Stimulated activated CD8-positive, alpha-beta memory T cell treated with anti-CD3 and anti-CD28 coated beads, Interleukin-15, amount 100 ng/mL, for 1 hour (primary cell): ENCODE measurements at places on chromosomes 2 and 18.

GRCh38 chr2:241984271-241984655, 114.7 kb downstream of the RTP5 start:
- no peak for DNase-seq

- DNase-seq: no peak
Measured at GRCh38 chr2:120245520-120246332, 6.9 kb upstream of the RALB start.

- DNase-seq: no peak
Measured at GRCh38 chr2:35503738-35504199, 851.8 kb upstream of the CRIM1 start.

- no peak for DNase-seq
Measured at GRCh38 chr2:109423556-109424359, 190.0 kb downstream of the SEPTIN10 start.

GRCh38 chr2:127566139-127566417, 30.6 kb downstream of the MYO7B start:
- DNase-seq: no peak

DNA sequence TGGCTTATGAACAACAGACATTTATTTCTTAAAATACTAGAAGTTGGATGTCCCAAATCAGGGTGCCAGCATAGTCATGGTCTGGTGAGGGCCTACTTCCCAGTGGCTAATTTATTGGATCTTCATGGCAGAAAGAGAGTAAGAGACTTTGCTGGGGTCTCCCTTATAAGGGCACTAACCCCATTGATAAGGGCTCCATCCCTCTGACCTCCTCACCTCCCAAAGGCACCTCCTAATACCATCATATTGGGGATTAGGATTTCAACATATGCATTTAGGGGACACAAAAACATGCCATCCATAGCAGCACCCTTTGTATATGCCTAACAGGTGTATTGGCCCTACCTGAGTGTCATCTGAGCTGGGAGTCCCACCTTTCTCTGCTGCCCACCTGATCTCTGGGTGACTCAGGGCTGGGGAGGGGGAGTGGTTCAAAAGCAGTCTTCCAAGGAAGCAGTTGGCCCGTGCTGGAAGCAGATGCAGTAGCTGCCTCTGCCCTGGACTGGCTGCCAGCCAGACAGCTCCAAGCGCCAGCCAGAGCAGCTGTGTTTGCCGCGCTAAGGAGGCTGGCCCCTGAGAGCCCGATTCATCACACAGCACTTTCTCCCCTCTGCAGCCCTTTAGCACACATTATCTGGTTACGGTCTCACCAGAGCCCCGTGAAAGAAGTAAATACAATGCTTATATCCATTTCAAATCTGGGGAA, 84.6 kb downstream of the SMAD7 start:
- DNase-seq: no peak

DNA sequence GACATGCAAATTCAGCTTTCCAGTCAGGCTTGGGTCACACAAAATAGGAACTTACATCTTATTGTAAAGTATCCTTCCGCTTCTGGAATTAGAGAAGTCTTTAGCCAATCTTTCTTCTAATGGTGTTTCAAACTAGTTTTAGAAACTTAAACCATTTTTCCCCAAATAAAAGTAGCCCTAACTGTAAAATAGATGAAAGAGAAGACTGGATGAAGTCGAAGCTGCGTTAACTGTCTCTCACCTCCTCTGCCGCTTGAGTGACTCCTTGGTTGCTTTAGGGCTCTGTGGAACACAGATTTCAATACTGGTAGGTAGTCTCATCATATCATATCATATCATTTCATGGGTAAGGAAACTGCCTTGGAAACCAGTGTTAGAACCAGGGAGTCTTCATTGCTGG, 498.4 kb downstream of the XIRP2 start:
- no peak for DNase-seq

DNA sequence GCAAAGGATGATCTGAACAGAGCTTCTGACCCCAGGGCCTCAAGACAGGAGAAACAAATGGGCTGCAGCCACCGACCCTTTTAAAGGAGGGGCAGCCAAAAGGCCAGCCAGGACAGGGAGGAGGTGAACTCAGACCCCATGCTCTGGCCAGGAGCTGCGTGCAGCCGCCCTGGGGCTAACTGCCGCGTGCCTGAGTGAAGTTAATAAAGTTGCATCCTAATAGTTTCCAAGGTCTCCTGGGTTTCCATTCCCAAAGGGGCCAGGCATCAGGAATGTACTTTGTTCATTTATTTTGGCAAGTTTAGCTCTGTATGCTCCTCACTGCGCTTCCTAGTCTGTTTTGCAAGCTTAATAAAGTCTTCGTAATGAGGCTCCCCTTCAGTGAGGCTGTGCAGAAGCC, 60.7 kb downstream of the EN1 start:
- no peak for DNase-seq

DNA sequence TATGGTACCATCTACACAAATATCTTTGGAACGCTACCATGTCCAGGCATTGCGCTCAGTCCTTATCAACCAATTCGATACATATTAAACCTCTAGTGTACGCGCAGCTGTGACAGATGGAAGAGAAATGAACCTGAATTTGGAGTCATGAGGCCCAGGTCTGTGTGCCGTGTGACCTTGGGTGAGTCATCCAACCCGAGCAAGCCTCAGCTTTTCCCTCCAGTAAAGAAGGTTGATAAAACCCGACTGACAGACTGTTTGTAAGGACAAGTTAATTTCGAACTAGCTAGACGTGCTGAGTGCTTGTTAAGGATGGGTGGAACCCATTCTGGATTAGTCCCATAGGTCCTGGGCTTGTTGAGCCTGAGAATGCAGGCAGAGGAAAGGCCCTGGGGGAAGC, 28.2 kb downstream of the GREB1 start:
- DNase-seq: no peak
